ENCODE measurements at places on chromosomes 4 and X.
A peak's percentile ranks its signal among the peaks of the same experiment; 100 is the strongest.

- no peak for DNase-seq
Observed at GRCh38 chr4:8705161-8706145, 112.9 kb downstream of the CPZ start.

- no peak for DNase-seq
Observed at GRCh38 chr4:81601358-81601694, 129.6 kb upstream of the RASGEF1B start.

DNA sequence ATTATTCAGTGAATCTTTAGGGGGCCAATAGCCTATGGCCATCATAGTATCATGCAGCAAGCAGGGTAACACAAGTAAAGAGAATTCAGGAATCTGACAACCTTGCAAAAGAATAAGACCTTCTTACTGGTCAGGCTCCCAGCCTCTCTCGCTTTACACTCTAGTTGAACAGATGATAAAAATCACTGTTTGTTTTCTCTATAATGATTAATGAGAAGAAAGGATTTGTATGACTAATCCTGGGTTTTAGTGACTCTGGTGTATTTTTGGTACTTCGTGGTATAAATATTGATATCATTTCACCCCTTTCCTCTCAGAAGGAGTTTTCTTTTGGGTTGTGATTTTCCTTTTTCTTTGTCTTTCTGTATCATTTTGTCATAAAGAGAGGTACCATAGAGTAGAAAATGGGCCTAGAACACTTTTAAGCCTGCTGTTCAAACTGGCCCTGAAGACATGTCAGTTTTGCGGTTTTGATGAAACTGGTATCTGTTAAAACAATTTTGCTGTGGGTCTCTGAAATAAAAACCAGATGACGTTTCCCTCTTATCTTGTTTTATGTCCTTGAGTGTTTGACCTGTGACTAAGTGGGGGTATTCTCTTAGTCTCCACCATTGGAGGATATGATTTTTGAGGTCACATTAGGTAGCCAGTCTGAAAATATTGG is 294.9 kb upstream of the TBX22 start:
- no peak for DNase-seq

DNA sequence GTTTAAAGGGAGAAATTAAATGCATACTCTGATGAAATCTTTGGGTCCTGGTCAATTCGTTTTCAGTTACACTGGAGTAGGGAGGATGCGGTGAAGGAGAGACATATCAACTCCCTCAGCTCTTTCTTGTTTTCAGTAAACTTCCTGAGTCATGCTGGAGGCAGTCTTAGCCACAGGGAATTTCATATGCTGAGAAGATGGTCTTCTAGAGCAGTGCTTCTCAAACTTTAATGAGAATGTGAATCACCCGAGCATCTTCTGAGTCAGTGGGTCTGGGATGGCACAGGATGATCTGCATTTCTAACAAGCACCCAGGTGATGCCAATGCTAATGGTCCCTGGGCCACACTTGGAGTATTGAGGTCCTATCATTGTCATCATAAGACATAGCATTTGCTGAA is 214.5 kb downstream of the KIT start:
- no peak for DNase-seq

GRCh38 chr4:70927502-70928137 is 25.5 kb downstream of the MOB1B start:
- DNase-seq: no peak

DNA sequence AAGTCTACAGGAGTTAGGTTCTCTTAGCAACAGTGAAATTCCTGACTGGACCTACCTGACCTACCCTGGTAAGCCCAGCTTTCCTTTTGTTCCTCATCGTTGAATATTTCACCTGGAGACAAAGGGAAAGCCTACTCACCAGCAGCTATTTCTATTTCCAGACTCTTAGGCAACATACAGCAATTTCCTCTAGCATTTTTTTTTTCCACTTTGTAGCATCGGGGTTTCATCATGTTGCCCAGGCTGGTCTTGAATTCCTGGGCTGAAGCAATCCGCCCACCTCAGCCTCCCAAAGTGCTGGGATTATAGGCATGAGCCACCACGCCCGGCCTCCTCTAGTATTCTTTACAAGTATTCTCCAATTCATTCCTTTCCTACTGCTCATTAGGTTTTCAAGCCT is 6.8 kb upstream of the S100G start:
- DNase-seq: no peak

DNA sequence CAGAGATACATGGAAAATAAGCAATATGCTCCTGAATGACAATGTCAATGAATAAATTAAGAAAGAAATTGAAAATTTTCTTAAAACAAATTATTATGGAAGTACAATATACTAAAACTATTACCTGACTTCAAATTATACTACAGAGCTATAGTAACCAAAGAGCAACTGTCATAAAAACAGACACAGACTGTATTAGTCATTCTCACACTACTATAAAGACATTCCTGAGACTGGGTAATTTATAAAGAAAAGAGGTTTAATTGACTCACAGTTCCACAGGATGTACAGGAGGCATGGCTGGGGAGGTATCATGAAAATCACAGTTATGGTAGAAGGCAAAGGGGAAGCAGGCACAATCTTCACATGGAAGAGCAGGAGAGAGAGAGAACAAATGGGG is 60.0 kb upstream of the CYSLTR1 start:
- DNase-seq: no peak

DNA sequence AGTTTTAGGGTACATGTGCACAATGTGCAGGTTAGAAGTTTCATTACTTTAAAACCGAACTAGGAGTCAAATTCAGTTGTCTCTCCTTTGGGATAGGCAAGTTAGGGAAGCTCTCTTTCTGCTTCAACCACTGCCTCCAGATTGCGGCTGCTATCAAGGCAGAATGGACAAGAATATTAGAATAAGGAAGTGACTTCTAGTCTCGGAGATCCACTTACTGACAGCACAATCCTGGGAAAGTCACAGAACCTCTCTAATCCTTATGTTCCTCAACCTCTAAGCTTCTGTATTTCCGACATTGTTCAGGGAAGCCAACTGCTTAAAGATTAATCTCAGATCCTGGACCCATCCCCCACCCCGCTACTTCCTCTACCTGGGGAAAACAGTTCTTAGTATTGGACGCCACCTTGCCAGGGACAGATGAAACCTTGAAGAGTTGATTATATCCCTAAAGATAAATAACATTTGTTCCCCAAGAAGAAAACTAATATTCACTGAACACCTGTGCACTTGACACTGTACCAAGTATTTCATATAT is 2.1 kb downstream of the NUP62CL start:
- DNase-seq: no peak

DNA sequence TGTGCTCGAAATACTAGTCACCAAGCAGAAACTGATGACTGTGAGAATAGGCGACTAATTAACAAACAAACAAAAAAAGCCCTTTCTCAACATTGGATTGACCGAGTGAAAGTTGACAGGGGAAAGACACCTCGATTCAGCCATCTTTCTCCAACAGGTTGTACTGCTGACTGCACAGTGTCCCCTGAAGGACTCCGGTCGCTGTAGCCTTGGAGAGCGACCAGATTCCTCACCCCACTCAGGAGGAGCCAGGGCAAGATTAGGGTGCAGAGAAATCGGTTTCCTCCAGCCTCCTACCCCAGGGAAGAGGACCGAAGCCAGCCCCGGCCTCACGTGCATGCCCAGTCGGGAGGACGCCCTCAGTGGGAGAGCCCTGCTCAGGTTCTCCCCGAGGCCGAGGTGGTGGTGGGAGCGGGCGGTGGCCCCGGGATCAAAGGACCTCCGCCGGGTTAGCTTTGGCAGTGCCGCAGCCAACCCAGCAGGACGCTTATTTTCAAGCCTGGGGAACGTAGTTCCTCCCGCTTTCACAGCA is 1.1 kb upstream of the RAP1GDS1 start:
- DNase-seq: peak; percentile 84

DNA sequence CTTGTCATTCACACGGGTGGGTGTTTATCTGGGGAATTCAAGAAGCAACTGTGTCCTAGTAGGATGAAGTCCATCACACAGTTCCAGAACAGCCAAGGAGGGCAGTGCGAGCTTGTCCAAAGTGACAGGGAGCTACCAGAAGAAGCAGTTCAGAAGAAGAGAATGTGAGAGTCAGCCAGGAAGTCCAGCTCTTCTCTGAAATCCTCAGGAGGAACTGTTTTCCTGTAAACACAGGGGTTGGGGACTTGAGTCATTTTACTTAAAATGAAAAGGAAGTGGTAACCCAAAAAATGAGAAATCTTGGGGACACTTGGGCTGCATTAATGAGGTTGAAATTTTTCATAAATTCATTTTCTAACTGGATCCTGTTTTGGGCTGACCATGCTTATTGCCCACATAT is 8.2 kb upstream of the TLR10 start:
- no peak for DNase-seq

DNA sequence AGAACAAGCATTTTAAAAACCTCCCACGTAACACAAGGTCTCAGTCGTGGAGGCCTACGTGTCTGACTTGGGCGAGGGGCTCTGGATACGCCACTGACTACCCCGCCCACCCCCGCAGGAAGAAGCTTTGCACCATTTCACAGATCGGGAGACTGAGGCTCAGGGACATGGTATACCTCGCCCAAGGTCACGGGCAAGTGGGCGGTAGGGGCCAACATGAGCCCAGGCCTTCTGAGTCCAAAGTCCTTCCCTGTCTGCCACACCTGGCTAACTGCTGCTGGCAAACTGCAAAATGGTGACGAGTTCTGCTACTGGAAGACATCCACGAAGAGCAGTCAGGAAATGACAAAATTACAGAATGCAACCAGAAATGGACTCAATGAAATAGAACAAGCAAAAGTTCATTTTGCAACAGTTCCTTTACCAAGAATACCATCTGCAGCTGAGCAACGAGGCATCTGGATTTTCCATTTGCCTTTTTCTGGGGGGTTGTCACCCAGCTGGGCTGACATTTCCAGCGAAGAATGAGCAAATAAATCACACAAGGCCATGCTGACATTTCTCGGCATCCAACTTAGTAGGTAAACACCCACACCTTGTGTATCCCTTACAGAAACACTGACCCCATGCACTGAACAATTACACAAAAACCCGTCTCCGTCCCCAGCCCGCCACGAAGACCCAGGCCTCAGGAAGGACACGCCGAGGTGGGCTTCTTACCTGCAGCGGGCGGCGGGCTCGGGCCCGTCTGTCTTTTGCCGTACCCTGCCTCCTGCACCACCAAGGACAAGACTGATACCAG is 70.2 kb upstream of the AFAP1 start:
- DNase-seq: peak; percentile 82

DNA sequence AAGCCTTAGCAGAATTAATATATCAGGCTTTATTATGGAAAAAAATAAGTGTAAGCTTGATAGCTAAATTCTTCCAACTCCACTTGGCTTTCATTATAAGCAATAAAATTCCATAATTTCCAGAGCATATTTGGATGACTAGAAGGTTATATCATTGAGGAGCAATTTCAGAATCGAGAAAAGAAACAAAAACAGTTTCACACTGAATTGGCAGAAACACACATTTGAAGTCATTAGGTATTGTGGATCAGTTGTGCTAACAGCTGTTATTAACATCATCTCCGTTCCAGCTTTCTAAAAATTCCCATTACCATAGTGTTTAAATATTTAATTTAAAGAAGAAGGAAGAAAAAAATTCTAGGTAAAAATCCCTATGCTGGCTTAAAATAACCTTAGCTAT is 92.6 kb downstream of the ANTXR2 start:
- DNase-seq: no peak

GRCh38 chr4:18007625-18008024 is 13.9 kb downstream of the LCORL start:
- no peak for DNase-seq

DNA sequence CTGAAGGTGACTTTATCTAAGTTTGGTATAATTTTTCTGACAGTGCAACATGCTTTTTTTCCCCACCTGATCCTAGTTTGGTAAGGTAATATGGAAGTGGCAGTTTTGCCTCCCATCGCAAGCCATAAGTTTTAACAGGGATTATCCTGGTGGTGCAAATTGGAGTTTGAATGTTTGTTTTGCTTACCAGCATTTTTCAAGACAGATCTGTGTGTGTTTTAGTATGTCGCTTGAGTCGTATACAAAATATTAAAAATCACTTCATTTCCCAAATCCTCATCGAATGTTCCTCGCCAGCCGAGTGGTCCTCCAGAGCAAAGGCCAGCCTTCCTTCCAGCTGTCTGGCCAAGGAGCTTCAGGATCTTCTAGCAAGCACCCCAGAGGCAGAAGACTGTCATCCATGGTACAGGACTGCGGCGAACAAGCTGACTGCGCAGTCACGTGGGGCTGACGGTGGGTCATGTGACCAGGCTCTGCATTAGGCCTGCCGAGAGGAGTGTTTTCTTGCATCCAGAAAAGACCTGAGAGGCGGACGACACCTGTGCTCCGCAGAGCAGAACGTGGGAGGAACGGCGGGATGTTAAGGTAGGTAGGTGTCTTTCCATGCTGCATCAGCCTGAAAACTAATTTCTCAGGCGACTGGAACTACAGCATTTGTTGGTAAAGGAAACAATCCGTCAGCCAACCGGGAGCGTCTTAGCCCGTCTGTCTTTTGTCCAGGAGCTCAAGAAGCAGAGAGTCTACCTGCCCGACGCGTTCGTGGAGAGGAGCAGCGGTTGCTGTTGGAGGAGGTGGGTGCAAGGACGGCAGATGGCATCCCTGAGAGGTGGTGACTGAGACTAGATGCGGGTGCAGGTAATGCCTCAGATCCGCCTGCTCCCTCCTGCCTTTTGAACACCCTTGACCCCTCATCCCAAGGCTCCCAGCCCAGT is at the start of gene GPRASP3:
Gene GPRASP3 (plus strand): TSS at position 507 of the 932 bp plus-strand sequence. CDS start 28,253 bp downstream, outside the sequence.
- peak; percentile 86 for DNase-seq

DNA sequence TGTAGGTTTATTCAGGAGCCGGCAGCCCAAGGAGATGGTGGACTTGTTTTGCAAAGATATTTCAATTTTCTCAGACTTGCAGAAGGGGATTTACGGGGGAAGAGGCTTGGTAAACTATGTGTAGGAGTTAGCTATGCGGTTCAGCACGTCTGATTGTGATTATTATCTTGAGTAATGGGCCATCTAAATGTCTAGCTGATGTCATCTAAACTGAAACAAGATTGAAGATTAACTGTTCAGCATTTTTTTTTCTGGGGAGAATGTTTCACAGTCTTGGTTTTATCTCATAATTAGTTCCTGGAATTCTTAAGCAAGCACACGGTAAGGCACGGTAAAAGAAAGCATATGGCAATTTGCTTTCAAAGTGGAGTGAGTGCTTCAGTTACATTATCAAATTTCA is 207.3 kb upstream of the CXorf51B start:
- DNase-seq: no peak

DNA sequence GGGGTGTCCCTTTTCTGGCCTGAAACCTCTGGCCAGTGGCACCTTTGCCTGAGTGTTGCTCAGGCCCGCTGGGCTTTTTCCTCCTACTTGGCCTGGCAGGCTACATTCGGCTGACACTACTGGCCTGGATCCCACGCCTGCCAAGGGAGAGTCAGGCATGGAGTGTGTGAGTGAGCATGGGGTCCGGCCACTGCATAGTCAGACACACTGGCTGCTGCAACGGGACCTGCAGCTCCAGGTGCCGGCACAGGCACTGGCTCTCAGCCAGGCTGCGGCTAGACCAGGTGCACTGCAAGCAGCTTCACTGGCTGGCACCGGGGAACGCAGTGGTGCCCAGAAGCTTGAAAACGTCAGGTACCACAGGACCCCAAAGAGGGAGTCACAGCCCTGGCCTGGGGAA is 434.9 kb downstream of the ARHGAP24 start:
- DNase-seq: peak; percentile 12
